ENCODE measurements at places on chromosomes 6 and 20.

- peak; percentile 35 for DNase-seq
These were observed 16.1 kb upstream of the ZNF292 start for GRCh38 chr6:87139236-87139635.

- no peak for DNase-seq
These were observed 311.2 kb upstream of the OPRM1 start for GRCh38 chr6:153727885-153728284.

DNA sequence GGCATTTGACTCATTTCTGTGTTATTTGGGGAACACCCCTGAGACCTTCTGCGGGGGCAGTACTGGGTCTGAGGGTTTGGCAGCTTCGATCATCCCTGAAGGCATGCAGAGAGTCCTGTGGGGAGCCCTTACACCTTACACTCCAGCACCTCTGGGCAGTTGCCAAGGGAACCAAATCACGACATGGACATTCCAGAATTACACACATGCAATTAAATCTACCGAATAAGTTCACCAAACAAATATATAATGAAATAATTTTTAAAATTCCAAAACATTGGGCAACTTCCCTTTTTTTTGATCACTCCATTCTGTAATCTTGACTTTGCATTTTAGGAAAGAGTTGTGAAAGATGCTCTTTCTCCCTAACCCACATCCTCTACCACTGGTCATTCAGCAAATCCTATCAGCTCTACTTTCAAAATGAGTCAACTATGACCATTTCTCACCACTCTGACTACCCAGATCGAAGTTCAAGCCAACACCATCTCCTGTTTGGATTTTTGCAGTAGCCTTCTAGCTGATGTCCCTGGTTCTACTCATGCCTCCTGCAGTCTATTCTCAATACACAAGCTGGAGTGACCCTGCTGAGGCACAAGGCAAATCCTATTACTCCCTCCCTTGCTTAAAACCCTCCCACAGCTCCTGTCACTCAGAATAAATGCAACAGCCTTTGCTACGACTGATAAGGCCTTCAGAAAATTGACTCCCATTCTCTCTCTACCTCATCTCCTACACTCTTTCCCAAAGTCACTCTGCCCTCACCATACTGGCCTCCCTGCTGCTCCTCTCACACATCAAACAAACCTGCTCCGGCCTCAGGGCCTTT is 533.3 kb downstream of the HACE1 start:
- no peak for DNase-seq

GRCh38 chr6:93266116-93266817 is 153.1 kb downstream of the EPHA7 start:
- DNase-seq = no peak

GRCh38 chr6:13453771-13454251 is 33.6 kb downstream of the GFOD1 start:
- peak; percentile 22 for DNase-seq
